Activated CD8-positive, alpha-beta T cell treated with anti-CD3 and anti-CD28 coated beads for 36 hours (primary cell): ENCODE measurements at places on chromosomes 4 and X.

GRCh38 chr4:124079174-124079780 is 633.3 kb downstream of the ANKRD50 start:
- H3K4me1 ChIP-seq: no peaks in the 10 kb centered on the region
- H3K36me3 ChIP-seq: no peaks in the 10 kb centered on the region
- no peaks in the 10 kb centered on the region for H3K27me3 ChIP-seq
- no peak overlapping the region for H3K4me3 ChIP-seq

- no peak for DNase-seq
- H3K4me3 ChIP-seq: no peak overlapping the region
- H3K27ac ChIP-seq: peak overlapping the region; percentile 46
- no peaks in the 10 kb centered on the region for H3K27me3 ChIP-seq
- H3K36me3 ChIP-seq: peaks cover 29% of the 10 kb centered on the region
- H3K4me1 ChIP-seq: peaks cover 59% of the 10 kb centered on the region
These were observed 39.6 kb downstream of the RPS6KA3 start for GRCh38 chrX:20227116-20227515.

- H3K4me1 ChIP-seq: peaks cover 2% of the 10 kb centered on the region
- H3K27me3 ChIP-seq: peaks cover 2% of the 10 kb centered on the region
- DNase-seq: peak; percentile 71
- H3K36me3 ChIP-seq: no peaks in the 10 kb centered on the region
- H3K27ac ChIP-seq: no peak overlapping the region
- no peak overlapping the region for H3K4me3 ChIP-seq
These were observed 13.1 kb downstream of the TCEAL7 start for GRCh38 chrX:103343105-103343504.

- H3K27ac ChIP-seq: no peak overlapping the region
- DNase-seq: no peak
- peaks cover 4% of the 10 kb centered on the region for H3K4me1 ChIP-seq
- H3K36me3 ChIP-seq: no peaks in the 10 kb centered on the region
These were observed 52.8 kb downstream of the REPS2 start for GRCh38 chrX:16999275-16999674.

DNA sequence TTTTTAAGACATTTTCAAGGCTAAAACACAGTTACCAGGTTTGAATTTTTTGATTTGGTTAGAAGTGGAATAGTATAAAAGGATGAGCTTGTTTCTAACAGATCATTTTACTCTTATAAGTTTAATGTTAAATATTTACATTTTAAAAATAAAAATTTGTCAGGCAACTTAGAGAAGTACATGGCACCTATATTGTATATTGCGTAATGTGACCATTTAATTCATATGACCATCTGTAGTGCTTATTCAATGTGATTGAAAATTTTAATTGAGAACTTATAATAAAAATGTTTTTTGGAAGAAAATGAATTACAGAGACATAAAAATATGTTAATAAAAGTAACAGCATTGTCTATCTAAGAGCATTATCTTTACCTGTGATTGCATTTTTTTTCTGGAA is 1632.4 kb downstream of the RPA4 start:
- H3K36me3 ChIP-seq: no peaks in the 10 kb centered on the region
- H3K4me1 ChIP-seq: no peaks in the 10 kb centered on the region
- no peak for DNase-seq
- no peak overlapping the region for H3K4me3 ChIP-seq
- H3K27me3 ChIP-seq: no peaks in the 10 kb centered on the region
- H3K27ac ChIP-seq: no peak overlapping the region

GRCh38 chrX:134761788-134762187 is 103.5 kb upstream of the PLAC1 start:
- no peak overlapping the region for H3K4me3 ChIP-seq
- no peaks in the 10 kb centered on the region for H3K4me1 ChIP-seq
- H3K27ac ChIP-seq: no peak overlapping the region
- peak; percentile 23 for DNase-seq
- H3K27me3 ChIP-seq: no peaks in the 10 kb centered on the region

DNA sequence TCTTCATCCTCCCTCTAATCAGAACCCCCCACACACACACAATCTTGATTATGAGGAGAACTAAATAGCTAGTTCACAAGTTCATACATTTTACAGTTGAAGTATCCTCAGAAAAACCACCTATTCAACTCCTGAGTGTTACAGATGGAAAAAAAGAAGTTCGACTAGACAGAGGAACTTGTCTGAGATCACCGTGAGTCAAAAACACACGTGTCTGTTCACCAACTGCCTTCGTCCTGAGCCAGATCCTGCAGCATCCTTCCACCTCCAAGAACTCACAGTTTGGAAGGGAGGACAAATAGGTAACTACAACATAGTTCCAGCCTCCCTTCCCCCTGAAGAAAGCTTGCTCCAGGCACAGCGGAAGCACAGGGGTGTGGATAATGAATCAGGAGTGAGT is 19.0 kb upstream of the IRAK1 start:
- no peak for DNase-seq
- no peak overlapping the region for H3K4me3 ChIP-seq
- H3K4me1 ChIP-seq: peaks cover 44% of the 10 kb centered on the region
- H3K36me3 ChIP-seq: peaks cover 23% of the 10 kb centered on the region
- no peaks in the 10 kb centered on the region for H3K27me3 ChIP-seq
- H3K27ac ChIP-seq: no peak overlapping the region

GRCh38 chr4:152398060-152398459 is 137.8 kb downstream of the FBXW7 start:
- H3K4me3 ChIP-seq: no peak overlapping the region
- H3K4me1 ChIP-seq: peaks cover 34% of the 10 kb centered on the region
- no peak overlapping the region for H3K27ac ChIP-seq
- H3K27me3 ChIP-seq: no peaks in the 10 kb centered on the region
